Fibroblast of skin of abdomen (primary cell): ENCODE measurements at places on chromosomes 11 and 22.

DNA sequence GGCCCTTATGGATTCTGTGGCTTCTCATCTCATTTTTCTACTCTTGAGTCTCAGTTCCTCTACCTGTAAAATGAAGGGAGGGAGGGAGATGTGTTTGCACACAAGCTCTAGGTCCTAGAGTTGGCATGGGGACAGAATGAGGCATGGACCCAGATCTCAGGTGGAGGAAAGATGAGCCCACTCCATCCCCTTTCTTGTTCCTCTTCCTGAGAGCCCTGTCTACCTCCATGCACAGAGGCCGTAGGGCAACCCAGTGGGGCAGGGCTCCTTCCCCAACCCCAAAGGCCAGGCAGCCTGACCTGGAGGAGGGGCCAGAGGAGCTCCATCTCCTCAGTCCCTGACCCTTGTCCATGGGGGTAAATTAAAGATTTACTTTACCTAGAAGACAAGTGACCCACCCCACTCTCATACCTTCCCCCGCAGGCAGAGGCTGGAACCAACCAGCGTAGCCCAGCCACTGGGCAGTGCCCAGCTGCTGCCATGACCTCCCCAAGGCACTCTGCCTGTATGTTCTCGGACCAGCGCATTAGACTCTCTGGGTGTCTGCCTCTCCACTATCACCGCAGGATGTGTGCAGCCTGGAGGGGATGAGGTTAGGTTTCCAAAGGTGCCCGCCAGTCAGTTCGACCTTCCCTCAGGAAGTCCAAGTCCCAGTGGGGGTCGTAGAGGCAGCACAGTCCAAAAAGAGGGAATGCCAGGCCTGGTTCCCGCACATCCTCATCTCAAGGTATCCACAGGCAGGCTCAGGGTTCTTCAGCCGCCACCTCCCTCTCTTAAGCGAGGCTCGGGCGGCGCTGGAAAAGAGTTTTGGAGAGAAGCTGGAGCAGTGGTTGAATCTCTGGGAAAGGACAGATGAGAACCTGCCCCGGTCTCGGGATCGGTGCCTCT is 3.0 kb downstream of the SMTN start:
- no peak for DNase-seq

DNA sequence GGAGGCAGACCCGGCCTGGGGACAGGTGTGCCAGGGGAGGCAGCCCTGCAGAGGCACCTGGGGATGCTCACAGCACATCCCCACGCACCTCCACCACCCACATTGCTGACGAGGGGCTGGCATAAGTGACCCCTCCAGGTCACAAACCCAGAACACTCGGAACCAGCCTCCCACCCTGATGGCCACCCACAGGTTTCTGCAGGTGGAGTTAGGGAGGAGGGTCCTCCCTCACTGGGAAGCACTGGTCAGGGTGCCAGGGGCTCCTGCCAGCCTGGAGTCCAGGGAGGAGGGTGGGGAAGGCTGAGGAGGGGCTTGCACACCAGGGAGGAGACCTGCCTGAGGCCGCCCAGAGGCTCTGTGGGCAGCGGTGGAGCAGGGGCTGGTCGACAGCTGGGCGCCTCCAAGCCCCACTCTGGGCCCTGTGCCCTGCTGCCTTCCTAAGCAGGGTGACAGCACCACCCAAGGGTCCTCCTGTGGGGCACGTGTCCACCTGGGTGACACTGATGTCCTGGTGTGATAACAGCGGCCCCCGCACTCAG is 51.0 kb upstream of the CARS1 start:
- DNase-seq = no peak

- DNase-seq = peak; percentile 20
Measured at GRCh38 chr22:40276996-40277823, 69.1 kb upstream of the ADSL start.

DNA sequence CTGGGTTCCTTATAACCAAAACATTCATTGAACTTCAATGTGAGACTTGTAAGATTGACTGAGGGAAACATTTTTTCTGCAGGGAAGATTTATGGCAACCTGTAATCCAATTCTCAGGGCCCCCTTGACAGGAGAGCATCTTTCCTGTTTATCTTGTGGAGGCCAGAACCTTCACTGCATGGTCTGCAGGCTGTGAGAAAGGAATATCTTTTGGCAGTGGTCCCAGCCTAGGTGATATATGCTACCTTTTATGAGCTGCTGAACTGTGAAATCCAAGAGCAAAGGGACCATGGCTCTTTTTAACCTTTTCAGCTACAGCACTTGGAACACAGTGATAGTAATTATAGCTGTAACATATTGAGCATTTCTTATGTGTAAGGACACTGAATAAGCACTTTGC is 590.2 kb upstream of the B3GAT1 start:
- DNase-seq = no peak

GRCh38 chr22:25406510-25407210 is 157.8 kb upstream of the GRK3 start:
- no peak for DNase-seq

DNA sequence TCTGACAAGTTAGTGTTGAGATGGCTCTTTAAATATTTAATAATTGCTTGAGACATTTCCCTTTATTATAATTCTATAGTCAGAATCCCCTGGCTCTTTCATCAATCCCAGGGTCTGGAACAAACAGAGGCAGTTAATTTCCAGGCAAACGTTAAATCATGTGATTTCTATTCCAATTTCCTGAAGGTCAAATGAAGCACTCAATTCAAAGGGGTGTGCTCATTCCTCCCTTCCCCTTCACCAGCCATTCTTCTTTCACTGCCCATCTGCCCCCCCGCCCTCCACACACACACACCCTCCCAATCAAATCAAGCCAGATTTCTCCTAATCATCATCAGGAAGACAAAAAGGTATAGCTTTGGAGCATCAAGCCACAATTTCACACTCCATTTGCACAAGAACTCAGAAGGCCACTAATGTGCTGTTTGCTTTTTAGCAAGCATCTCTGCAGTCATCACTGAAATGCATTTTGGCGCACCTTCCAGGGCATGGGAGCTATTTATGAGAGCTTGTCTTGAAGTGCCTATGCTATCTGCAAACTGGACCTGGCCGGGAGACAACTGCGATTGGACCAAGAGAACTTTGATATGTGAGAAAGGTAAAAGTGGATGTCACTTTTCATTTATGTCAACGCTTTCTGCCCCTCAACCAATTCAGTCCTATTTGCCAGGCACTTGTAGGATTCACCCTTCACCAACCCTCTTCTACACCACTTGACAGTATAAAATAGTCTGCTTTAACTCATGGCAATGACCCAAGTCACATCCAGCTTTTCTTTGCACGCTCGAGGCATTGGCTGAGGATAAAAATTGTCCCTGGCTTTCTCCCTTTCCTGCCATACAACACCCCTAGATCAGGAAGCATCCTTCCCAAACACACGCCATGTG is 315.1 kb upstream of the API5 start:
- DNase-seq = no peak

DNA sequence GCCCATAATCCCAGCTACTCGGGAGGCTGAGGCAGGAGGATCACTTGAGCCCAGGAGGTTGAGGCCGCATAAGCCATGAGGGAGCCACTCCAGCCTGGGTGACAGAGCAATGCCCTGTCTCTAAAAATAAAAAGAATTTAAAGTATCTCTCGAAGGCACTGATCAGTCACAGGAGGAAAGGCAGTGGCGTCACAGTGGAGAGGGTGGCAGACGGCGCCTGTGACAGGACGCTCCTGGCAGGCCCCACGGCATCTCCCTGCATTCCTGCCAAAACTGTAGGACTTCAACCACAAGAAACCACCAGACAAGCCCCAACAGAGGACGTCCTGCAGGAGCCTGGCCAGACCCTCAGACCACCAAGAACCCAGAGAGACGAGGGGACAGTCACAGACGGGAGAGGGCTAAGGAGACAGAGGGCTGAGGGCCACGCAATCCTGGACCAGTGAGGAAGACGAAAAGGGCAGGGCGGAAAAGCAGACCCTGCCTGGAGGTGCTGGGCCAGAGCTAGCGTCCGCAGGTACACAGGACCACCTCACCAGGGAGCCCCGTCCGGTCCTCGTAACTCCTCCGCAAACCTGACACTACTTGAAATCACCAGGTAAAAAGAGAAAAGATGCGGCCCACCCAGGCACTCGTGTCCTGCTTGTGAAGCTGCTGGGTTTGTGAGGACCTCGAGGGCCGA is 5.9 kb downstream of the RNH1 start:
- no peak for DNase-seq

- DNase-seq = no peak
Measured at GRCh38 chr11:85989746-85990145, 79.1 kb downstream of the PICALM start.

DNA sequence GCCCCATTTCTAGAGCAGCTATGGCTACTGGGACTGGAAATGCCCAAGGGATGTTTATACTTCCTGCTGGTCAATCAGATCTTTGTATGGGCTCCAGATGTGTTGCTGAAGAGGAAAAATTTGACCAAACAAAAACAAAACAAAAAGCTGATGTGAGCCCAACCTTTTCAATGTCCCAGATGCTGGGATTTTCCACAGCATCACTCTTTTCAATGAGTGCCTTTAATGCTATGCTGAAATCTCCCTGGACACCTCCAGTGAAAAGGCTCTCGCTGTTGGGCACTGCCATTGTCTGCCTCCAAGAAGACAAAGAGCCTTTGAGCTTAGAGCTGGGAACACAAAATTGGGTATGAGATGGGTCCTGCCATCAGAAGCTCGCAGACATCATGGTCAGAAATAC is 671.9 kb downstream of the NTM start:
- DNase-seq = no peak

DNA sequence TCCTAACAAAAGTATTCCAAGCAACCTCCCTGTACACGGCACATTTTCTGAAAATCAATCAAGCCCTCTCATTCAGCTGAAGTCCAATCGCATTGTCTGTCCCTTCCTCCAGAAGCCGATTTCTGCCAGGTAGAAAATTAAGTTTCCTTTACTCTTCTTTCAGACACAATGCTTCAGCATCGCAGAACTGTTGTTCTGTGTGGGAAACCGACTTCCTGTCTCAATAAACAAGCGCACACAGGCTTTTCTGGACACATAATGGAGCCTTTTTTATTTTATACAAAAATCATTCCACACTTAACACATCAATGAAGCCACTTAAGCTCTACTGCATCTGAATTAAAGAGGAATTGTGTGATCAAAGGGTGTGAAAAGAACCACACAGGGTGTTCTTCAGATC is 75.6 kb downstream of the BLID start:
- no peak for DNase-seq

DNA sequence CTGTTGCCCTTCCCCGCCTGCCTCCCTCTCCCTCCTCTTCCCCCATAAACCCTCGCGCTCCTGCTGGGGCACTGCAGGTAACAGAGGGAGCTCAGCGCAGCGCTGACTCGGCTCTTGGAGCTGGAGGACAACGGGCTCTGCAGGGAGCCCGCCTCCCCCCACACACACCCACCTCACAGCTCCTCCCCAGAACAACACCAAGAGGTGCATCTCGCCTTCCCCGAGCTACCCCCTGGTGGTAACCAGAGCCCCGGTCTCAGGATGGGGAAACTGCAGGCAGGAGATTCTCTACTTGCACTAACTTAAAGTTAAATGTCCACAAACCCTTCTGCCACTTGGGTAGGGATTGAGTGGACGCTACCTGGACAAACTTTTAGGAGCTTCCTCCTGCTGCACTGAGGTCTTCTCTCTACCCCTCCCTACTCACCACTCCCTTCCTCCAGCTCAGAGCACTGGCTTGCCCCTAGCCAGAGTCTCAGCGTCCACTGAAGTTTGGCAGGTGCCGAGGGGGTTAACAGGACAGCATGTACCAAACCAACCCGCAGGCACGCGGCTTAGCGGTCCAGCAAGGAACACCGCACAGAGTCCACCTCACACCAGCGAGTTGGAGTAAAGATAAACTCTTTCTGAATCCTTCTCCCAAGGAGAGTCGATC is 4.0 kb upstream of the SCN4B start:
- no peak for DNase-seq

GRCh38 chr11:120137187-120137610 is 714 bp downstream of the TRIM29 start:
- no peak for DNase-seq

GRCh38 chr11:73218106-73218829 is at the start of gene P2RY2:
Gene P2RY2, plus strand, starts transcription at chr11:73218281. Its CDS starts 15,879 bp downstream, at chr11:73234160.
- no peak for DNase-seq

DNA sequence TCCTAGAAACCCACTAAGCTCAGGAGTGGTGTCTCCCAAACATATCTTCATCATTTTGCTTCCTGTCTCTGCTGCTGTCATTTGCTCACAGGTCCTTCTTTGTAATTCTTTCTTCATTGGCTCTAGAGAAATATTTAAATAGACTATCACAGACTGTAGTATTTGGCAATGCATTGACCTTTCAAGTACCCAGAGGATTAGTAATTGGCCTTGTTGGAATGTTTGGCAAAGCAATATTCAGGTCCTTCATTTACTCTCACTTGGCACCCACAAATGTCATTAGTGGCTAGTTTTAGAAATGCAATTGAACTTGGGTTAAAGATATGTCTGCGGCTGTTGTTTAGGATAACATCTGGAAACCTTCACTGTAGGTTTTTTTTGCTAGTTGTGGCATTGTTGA is 11.6 kb downstream of the OR4C5 start:
- no peak for DNase-seq
